ENCODE measurements at places on chromosomes 7 and 10.

DNA sequence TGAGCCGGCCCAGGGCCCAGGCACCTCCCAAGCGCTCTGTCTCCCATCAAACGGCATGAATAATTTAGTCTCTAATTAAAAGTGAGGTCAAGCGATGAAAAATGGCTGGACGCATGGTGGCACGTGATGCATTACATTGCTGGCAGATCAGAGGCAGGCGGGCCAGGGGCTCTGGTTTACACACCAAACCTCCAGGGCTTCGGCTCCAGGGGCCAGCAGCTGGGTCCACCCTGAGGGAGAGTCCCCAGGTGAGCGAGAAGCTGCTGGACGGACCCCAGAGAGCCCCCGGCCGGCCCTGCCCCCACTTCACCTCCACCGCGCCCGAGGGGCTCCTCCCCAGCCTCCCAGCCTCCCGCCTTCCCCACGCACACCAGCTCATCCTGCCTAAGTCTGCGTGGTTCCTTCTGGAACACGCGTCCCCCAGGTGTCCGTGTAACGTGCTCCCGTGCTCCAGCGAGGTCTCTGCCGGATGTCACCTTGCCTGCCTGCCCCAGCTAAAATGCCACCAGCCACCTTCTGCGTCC is 23.2 kb downstream of the UNCX start:
- DNase-seq, result no peak

GRCh38 chr7:33965183-33965744 is 59.9 kb downstream of the BMPER start:
- no peak for DNase-seq

DNA sequence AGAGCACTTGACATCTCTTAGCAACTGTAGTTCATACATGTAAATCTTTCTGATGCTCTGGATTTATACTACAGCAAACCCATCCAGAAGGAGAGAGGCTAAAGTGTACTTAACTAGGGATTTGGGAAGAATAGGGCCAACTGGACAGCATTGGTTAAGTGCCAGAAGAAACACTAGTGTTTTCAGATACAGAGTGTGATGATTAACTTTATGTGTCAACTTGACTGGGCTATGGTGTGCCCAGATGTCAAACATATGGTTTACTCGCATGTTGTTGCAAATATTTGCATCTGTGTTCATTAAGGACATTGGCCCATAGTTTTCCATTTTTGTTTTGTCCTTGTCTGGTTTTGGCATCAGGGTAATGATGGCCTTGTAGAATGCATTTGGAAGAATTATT is 384.7 kb upstream of the KCND2 start:
- no peak for DNase-seq

DNA sequence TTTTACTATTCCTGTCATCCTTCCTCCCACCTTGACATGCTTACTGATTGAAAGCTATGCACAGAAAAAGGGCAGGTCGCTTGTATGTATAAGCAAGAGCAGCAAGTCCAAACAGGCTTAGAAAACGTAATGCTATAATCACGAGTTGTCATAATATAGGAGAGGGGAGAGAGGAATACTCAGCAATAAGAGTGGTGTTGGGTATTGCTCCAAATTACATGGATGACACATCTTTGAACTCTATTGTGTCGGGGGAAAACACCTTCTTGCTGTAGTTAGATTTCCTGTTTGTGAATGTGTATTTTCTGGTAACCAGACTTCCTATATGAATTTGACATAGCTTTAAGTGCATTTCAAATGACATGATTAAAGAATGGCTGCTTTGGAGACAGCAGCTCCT is 7.5 kb downstream of the MET start:
- no peak for DNase-seq

DNA sequence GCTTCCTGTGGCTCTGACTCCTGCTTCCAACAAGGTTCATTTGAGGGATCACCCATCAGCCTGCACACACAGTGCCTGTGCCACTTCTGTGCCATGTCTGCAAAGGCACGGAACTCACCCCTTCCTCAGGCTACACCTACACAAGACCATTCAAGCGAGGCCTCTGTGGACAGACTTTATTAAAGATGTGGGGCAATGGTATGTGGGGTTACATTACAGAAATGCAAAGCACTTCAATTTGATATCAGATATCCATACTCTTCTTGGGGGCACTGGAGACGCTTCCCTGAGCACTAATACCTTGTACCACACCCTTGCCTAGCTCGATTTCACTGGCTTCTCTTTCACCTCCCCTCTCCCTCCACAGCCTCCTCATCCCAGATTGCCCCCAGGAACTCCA is 84.4 kb upstream of the FGL2 start:
- DNase-seq, result no peak

- DNase-seq, result no peak
Measured at GRCh38 chr10:73732931-73733623, 11.1 kb upstream of the SEC24C start.

DNA sequence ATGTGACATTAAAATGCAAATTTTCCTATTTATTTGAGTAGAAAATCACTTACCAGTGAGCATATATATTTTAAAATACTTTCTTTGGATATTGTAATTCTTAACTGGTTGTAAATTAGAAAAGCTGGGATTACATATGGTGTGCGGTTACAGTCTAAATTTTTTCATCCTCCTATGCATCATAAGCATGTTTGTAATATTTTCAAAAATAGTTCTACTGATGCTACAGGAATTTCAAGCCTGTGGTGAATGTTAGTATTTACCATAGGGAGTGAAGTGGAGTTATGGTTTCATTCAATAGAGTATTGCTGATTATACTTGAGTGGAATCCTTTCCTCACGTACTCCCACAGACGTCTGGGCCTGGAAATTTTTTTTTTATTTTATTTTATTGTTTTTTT is 34.6 kb upstream of the ST7 start:
- no peak for DNase-seq

DNA sequence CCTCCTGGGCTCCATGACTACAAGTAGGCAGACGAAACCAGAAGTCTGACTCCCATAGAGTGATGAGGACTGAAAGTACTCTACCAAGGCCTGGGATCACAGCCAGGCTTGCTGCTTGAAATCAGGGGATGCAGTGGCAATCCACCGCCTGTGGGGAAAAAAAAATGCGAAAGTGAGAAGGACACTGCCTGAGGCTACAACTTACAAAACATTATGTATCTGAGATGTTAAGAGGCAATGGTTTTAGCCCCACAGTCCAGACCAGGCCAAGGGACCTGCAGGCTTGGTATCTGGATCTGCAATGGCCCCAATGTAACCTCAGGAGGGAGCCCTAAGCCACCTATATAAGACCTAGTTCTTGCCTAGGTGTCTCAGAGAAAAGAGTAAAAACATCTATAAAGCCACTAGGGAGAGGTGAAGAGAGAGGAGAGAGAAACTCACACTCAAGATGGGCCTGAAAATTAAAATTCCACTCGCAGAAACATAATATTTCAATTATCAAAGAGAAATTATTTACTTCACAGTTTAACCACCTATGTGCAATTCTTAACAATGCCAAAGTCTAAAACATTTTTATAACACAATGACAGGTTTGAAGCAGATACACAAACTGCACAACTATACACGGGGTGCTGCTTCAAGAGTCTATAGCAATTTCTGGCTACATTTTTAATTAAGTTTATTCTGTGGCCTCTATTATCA is 13.9 kb downstream of the DNAJC1 start:
- peak; percentile 51 for DNase-seq

DNA sequence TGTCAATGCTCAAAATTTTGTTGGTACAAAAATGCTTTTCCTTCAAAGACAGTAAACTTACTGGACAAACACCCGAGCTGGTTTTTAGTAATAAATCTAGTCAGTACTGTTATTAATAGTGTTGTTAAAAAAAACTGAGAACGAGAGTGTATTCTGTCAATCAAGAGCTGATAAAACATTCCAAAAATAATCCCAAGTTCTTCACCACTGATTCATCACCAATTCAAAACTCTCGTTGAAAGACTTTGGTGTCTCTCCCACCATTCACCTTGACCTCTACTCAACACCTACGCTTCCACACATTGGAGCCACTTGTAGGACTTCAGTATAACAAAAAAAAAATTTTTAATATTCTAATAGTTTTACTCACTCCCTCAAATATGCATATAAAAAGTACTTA is 279.2 kb downstream of the PARD3 start:
- DNase-seq, result no peak

DNA sequence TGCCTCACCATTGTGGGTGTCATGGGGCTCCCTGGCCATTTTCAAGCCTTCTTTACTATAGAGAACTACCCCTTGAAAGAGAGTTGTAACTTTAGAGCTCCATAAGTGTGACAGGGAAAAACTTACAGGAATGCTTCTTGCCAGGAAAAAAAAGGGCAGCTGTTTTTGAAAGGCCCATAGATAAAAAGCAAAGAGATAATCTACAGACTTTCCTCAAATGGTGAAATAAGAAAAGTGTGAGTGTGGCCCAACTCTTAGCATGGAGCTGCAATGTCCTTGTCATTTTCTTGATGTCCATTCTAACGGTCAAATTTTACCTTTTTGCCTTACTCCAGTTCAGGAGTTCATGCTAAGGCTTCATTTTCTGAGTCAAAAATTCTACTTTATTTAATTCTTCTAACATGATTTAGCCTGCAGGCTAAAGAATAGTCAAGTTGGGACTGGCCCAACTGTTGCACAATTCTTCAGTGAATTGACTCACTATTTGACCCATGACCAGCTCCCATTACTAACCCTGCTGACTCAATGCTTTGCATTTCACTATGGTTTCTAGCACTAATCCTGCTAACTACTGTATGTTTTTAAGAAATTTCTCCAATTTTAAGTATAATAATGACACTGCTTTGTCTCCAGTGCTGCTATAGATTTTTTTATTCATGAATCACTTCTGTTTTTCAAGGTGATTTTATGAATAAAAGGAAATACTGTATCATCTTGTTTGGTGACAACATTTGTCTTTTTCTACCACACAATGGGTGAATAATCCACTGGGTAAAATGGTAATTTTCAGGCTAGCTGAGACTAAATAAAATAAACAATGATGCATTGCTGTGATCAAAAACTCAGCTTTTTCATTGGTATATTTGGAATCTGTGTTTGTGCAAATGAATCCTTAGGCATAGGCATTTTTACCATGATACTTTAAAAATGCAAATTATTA is 41.4 kb upstream of the SGCE start:
- DNase-seq, result peak; percentile 79

- peak; percentile 68 for DNase-seq
Measured at GRCh38 chr7:106659166-106659962, 1.6 kb downstream of the CCDC71L start.

GRCh38 chr7:23918856-23919255 is 208.8 kb downstream of the STK31 start:
- no peak for DNase-seq

GRCh38 chr7:12436126-12436525 is 32.5 kb upstream of the VWDE start:
- no peak for DNase-seq

GRCh38 chr7:151415375-151416105 is 5.7 kb upstream of the WDR86 start:
- DNase-seq, result no peak

DNA sequence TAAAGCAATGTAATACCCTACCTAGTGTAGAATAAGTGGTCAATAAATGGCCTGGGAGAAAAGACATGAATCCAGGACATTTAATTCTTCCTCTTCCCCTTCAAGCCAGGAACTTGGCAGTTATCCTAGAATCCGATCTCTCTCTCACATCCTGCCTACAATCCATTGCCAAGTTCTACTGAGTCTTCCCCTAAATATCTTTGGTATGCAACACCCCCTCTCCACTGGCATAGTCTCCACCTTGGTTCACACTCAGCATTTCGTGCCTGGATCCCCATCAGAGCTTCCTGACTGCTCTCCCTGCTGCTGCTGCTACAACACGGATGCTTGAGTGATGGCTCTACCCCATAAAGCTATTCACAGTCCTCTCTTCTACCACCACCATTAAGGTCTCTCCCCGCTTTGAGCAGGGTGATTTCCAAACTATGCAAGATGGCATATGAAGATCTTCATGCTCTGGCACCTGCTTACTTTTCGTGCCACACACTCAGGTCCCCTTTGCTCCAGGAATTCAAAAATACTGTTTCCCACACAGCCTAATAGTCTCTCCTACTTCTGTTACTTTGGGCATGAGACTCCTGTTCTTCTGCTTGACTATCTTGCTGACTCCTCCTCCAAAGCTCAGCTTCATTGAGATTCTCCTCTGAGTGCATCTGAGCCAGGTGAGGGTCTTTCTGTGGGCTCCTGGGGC is 4.8 kb downstream of the ANK3 start:
- peak; percentile 34 for DNase-seq

DNA sequence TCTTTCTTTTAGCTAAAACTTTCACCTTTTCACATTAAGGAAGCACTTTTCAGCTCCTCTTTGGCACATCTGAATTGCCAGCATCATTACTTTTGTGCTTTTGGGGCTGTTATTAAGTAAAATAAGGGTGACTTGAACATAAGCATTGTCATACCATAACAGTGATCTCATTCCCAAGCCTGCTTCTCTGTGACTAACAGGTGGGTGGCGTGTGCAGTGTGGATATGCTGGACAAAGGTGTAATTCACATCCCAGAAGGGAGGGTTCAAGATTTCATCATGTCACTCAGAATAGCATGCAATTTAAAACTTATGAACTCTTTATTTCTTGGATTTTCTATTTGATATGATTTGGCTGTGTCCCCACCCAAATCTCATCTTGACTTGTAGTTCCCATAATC is 517.4 kb upstream of the MKI67 start:
- DNase-seq, result no peak

DNA sequence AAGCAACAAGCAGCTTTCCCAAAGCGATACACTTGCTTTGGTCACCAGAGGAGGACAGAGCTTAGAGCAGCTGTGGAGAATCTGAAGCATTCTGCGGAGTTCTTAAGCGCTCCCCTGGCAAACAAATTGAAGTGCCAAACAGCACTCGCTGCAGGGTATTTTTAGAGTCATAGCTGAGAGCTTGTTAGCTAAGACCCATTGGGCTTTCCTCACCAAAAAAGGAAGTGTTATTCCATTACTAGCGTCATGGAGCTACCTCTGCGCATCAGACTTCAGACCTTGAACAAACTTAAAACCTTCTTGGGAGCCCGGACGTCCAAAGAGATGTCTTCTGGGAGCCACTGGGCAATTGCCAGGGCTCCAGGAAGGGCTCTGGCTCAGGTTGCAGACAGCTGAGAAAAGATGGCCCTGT is 23.2 kb upstream of the BMPR1A start:
- no peak for DNase-seq

DNA sequence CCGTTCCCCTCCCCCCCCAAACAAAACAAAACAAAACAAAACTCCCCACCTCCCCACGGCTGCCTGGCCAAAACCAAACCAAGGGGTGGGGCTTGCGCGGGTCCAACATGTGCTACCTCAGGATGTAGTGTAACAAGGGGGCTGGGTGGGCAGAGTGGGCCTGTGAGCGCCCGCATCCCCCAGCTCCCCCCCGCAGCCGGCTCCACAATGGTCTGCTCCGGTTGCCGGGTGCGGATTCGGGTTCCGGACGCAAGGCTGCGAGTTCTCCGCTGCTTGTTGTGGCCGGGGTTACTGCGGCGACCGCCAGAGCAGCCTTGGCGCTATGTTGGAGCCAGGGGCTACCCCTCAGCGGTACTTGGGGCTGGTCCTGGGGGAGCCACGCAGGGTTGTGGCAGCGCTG is 4.9 kb downstream of the C10orf143 start:
- no peak for DNase-seq

DNA sequence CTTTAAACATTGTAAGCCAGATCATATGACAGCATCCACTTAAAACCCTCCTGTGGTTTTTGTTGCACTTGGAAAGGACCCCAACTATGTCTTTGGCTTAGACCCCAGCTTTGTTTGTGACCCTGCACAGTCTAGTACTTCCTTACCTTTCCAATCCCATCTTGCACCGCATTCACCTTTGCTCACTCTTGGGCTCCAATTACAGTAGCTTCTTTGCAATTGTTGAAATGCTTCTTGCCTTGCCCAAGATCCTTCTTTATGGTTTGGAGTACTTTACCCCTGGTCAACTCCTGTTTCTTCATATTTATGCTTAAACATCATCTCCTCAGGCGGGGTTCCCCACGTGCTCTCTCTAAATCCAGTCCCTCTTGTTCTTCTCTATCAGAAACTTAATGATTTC is 162.6 kb downstream of the PTEN start:
- no peak for DNase-seq

Measured in SW 1271 (cell line).